ENCODE measurements at places on chromosomes 12 and 14. TPM values are rescaled to one million over a fixed set of nuclear protein-coding genes. Genes with fewer than 3 reads are reported as not detected.
A peak's percentile ranks its signal among the peaks of the same experiment; 100 is the strongest.

GRCh38 chr12:100199347-100200149 lies 1.1 kb upstream of the ACTR6 start:
- DNase-seq: peak; percentile 8

- DNase-seq: no peak
Observed at GRCh38 chr14:35558680-35559079, 24.7 kb downstream of the INSM2 start.

DNA sequence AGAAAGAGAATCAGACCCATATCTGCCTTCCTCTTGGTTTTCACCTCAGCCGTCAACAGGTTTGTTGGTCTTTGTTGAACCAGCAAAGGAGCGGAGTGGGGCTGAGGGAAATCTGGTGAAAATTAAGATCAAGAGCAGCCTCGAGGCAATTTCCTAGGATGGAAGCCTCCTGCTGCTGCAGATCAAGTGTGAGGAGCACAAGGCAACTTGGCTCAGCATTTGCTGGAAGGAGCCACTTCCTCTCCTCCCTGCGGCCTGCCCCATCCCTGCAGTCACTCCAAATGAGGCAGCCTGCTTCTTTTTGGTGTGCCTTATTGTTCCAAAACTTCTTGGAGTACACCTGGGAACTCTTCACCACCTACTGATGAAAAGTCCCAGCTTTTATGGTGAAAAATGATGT lies 4.9 kb downstream of the TC2N start:
- DNase-seq: no peak

DNA sequence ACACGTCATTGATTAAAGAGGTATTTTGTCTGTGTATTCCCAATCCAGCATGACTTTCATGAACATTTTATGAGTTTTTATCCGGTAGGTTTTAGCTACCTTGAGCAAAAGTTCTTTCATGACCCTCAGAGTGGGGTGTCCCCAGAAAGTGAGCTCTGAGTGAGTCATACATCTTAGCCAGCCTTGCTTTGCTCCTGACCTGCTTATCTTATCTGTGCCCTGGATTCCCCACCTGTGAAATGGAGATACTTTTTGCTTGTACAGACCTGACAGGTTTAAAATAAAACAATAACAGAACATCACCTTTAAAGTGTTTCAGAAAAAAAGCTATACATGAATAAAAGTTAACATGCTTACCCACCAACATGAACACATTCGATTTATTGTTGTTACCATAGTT lies 202.8 kb upstream of the SOX5 start:
- DNase-seq: no peak

GRCh38 chr12:104752881-104753280 lies 205.2 kb downstream of the SLC41A2 start:
- DNase-seq: no peak

Gene KTN1
- 247 TPM for total RNA-seq
